ENCODE measurements at places on chromosomes 3 and 15. TPM values are rescaled to one million over a fixed set of nuclear protein-coding genes. Genes with fewer than 3 reads are reported as not detected.

Gene SPG21
- 94.8 TPM for total RNA-seq

Gene CSPG5
- 0.84 TPM for total RNA-seq

Gene XYLB
- 5.2 TPM for total RNA-seq

Gene USP13
- total RNA-seq = 10.6 TPM

GRCh38 chr3:151183265-151183671, 19.7 kb downstream of the GPR171 start:
- no peak overlapping the region for H3K4me3 ChIP-seq
- no peaks in the 10 kb centered on the region for H3K27me3 ChIP-seq
- no peak overlapping the region for H3K27ac ChIP-seq

GRCh38 chr15:40110866-40111550, 2.3 kb upstream of the BMF start:
- no peaks in the 10 kb centered on the region for H3K36me3 ChIP-seq
- no peak for DNase-seq
- no peak overlapping the region for H3K4me3 ChIP-seq
- H3K27me3 ChIP-seq = no peaks in the 10 kb centered on the region
- peaks cover 44% of the 10 kb centered on the region for H3K4me1 ChIP-seq
- no peak overlapping the region for H3K27ac ChIP-seq

GRCh38 chr3:60175680-60176079, 1075.6 kb downstream of the FHIT start:
- no peak for DNase-seq
- H3K27ac ChIP-seq = no peak overlapping the region
- no peak overlapping the region for H3K4me3 ChIP-seq

DNA sequence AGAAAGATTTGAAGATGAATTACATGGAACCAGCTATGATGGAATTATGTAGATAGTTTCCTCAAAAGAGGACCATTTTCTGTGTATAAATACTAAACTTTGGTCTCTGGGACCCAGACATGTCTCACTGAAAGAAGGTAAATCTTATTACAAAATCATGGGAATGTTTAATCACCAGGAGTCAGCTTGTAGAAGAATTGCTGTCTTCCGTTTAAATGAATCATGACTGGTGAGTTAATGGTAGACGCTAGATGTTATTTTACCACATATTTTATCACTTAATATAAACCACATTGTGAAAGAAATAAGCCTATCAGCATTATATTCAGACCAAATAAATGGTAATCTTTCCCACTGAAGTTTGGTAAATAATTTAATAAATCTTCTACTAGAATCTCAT, 322.3 kb upstream of the SUCLG2 start:
- no peaks in the 10 kb centered on the region for H3K36me3 ChIP-seq
- no peak for DNase-seq
- no peaks in the 10 kb centered on the region for H3K4me1 ChIP-seq
- no peak overlapping the region for H3K27ac ChIP-seq
- H3K4me3 ChIP-seq = no peak overlapping the region
- peaks cover 8% of the 10 kb centered on the region for H3K27me3 ChIP-seq

GRCh38 chr3:198032039-198032936, 72.3 kb downstream of the LMLN start:
- DNase-seq = no peak
- peaks cover 22% of the 10 kb centered on the region for H3K4me1 ChIP-seq
- H3K27me3 ChIP-seq = no peaks in the 10 kb centered on the region
- no peaks in the 10 kb centered on the region for H3K36me3 ChIP-seq
- H3K27ac ChIP-seq = no peak overlapping the region
- H3K4me3 ChIP-seq = no peak overlapping the region

GRCh38 chr3:194387926-194388418, 11.1 kb downstream of the GP5 start:
- H3K27me3 ChIP-seq = peaks cover 11% of the 10 kb centered on the region
- H3K4me1 ChIP-seq = no peaks in the 10 kb centered on the region
- H3K27ac ChIP-seq = no peak overlapping the region
- no peak overlapping the region for H3K4me3 ChIP-seq
- H3K36me3 ChIP-seq = peaks cover 4% of the 10 kb centered on the region
- DNase-seq = no peak

- H3K4me3 ChIP-seq = no peak overlapping the region
- no peak for DNase-seq
- H3K36me3 ChIP-seq = peaks cover 70% of the 10 kb centered on the region
- H3K4me1 ChIP-seq = peaks cover 16% of the 10 kb centered on the region
- no peaks in the 10 kb centered on the region for H3K27me3 ChIP-seq
Measured at GRCh38 chr15:70068783-70069565, 28.7 kb downstream of the TLE3 start.

DNA sequence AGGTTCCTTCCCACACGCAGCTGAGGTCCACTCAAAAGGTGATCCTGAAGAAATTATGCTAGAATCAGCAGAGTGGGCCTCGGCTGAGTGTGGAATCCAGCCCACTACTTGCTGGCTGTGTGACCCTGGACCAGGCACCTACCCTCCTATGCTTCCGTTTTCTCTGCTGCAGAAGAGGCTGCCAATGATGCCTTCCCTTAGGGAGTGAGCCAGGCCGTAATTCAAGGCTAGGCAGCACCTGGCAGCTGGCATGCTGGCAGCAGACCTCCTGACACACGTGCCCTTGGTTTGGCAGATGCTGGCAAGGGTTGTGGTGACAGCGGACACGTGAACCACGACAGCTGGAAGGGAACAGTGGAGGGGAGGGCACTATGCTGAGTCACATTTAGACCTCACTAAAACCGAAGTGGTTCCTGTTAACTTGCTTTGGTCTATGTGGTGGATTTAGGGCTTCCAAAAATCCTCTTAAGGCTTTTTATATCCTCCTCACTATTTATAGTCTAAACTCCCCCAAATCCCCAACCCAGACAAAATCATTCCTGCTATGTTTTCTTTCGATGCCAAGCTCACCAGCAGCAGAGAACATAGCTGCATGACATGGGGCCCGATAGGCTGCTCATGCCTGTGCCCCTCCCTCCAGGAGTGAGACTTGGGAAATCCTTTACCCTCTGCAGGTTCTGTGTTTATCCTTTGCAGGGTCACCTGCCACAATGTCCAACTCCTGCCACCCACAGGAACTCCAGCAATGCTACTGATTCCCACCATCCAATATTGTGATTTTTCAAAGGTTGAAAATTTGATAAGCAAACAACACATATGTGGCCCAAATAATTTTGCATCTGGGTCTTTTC, 10.6 kb upstream of the PCSK6 start:
- no peak for DNase-seq
- H3K27me3 ChIP-seq = peaks cover 59% of the 10 kb centered on the region
- H3K36me3 ChIP-seq = no peaks in the 10 kb centered on the region
- H3K27ac ChIP-seq = no peak overlapping the region
